Left lung (tissue), 14 donors: ENCODE measurements at places on chromosomes 5 and 9.

DNA sequence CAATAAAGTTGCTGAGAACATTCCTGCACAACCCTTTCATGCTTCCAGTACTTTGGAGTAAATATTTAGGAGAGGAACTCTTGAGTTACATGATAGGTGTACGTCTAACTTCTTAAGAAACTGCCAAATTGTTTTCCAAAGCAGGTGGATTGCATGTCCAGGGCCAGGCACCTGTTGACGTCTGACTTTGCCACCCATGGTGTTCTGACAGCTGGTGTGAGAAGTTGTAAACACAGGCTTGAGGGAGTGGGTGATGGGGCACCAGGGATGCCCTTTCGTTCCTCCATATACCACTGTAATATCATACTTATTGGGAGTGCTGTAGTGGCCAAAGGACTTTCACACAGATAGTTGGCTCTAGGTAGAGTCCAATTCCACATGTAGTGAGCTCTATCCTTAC lies 352.1 kb downstream of the GADD45G start:
- no peak for DNase-seq

- DNase-seq, result no peak
These were observed 166.8 kb downstream of the MUSK start for GRCh38 chr9:110835404-110835803.

DNA sequence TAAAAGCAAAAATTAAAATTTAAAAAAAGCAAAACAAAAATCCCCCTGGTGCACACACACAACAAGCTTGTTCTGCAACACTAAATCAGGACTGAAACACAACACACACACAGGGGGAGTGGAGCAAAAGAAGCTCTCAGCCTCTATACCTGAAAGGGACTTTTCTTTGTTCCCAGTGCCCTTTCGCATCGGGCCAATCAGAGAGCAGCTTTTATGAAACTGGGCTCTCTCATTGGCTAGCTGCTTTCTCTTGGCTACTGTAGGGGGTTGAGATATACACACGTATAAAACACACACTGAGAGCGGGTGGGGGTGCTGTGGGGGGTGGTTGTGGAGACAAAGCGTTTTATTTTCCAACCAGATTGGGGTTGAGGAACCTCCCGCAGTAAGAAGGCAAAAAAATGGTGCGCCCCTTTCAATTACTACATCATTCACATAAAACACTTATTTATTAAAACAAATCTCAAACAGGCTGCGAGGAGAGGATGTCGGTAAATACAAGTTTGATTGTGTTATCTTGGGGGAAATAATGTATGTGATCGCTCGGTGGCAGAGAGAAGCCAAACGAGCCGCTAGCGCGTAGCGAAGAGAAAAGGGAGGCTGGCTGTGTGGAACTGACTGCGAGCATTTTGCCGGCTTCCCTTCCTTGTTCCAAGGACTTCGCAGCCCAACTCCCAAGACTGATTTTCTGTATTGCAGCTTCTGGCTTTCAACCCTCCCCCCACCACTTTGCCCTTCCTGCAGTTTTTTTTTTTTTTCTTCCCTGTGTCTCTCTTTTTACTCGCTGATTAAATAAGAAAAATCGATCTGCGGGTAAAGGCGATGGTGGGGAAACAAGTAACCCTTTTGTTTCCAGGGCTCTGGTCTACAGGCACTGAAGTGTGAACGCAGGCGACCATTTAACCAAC lies 2.5 kb upstream of the ZNF608 start:
- DNase-seq, result no peak

DNA sequence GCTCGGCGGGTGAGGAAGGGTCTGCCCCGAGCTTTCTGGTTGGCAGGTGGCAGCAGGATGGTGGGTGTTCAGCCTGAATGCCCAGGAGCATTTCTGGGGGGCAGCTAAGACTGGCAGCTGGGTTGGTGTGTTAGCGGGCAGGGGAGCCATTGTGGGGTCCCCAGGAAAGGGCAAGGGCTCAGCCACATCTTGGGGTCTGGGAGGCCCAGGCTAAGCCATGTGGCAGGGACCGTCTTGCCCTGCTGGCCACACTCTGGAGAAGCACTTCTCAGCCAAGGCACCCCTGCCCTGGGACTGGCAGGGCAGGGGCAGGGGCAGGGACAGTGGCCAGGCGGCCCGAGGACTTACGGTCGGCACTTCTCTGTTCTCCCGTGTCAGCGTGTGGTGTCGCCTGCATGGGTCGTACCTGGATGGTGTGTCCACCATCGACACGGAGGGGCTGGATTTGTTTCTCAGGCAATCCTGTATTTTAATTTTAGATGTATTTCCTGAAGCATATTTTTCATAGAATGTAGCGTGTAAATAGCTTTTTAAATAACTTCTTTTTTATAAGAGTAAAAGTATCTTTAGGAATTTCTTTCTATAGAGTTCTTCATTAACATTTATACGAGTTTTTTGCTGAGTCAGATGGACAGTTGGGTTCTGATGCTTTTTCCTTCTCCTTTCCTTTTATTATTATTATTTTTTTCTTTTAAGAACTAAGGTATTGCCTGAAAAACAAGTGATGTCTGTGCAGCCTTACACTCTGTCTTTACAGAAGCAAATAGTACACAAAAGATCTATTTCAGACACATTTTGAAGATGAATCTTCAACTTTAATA lies 102.0 kb downstream of the PHF2 start:
- no peak for DNase-seq
